ENCODE measurements at places on chromosomes 1 and 21.
A peak's percentile ranks its signal among the peaks of the same experiment; 100 is the strongest.

DNA sequence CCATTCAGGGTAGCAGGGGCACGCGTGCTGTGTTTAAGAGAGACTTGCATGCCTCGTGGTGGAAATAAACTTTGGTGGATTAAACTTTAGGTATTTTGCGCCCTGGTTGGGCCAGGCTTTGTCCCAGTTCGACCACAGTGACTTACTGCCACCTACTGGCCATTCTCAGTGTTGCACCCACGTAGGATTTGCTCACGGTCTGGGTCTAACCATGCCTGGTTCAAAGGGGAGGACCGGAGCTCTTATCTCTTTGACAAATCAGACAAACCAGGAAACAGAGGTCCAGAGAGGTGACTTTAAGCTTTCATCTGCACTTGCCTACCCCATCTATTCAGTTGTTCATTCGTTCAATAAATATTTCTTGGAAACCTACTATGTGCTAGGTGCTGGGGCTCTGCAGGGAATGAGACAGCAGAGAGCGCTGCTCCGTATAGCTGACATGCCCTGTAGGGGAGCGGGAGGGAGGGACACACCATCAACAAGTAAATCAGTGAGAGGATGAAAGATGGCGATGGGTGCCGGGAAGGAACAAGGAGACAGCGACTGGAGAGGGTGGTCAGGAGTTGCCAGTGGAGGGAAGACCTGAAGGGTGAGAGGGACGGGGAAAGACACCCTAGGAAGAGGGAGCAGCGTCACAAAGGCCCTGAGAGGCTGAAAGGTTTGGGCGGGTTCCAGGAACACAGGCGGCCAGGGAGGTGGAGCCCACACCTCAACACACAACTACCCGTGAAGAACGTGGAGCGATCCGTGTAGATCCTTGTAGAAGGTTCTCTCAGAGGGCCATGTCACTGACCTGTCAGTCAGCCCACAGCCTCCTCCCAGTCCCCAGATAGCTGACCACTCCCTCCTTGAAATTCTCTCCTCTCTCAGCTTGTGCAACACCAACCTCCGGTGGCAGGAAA is 27.2 kb upstream of the TINAGL1 start:
- DNase-seq, result peak; percentile 72

DNA sequence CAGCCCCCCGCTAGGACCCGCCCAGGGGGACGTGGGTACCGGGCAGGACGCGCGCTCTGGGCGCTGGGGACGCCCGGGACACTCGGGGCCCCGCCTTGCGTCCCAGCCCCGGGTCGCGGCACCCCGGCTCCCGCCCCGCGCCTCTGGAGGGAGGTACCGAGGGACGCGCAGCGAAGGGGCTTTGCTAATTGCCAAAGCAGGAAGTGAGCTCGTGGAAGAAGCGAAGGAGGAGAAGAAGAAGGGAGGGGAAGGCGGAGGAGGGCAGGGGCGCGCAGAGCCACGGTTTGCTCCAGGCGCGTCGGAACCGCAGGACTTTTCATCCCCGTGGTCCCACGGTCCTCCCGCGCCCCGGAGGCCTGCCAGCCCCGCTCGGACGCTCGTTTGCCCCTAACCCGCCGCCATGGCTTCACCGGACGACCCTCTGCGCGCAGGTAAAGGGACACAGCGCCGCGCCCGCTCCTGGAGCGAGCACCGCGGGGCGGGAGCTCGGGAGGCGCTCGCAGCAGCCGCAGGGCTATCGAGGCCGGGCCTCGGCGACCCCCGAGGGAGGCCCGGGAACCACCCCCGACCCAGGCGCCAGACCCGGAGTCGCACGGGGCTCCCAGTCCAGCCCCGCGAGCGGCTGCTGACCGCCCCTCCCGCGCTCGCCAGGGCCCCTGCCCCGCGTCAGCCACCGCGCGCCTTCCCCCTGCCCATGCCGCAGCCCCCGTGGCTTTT is 1.3 kb downstream of the EDARADD start:
- no peak for DNase-seq

DNA sequence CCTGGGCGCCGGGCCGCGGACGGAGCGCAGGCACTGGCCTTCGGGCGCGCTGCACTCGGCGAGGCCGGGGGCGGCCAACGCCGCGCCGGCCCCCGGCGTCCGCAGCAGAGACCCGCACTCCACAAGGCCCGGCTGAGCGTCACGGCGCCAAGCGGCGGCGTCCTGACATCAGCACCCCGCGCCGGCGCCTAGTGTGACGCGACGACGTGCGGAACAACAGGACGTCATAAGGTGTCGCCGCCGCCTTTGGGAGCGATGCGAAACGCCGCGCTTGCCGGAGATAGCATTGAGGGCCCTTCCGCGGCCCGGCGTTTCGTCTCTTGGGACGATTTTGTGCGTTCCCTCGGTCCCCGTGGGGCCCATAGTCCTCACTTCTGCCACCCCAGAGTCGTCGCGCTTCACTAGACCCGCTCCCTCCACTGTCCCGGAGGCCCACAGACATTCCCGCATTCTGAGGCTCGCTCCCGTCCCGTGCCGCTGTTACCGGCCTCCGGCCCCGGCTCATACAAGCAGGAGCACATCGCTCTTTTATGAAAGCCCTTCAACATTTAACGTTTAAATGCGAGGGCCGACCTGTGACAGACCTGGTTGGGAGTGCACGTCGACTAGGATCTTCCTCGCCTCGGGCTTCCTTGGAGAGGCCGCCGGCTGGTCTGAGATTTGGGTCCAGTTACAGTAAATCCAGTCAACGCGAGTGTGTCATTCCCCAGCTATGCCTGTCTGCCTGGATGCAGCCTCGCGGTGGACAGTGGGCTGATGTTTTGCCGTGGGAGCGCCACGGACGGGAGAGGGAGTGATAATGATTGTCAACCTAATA is at the start of gene SSU72:
SSU72 (minus strand) TSS at position 143 of the 817 bp plus-strand sequence. CDS start 306 bp downstream, outside the sequence.
- peak; percentile 79 for DNase-seq

DNA sequence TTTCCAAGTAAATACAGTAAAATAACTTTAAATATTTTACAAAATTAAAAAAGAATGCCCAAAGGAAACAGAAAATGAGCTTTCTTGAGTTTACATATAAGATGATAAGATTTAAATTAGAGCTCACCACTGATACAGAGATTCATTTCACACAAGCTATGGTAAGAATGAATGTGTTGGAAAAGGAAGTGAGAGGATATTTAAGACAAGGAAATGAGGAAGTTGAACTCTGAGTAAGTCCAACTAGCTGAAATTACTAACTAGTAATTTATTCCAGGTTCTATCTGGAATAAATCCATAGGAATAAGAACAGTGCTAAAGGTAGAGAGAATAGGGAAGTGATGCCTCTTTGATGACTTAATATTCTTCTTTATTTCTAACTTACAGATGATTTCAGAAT is 42.4 kb downstream of the FNBP1L start:
- no peak for DNase-seq

DNA sequence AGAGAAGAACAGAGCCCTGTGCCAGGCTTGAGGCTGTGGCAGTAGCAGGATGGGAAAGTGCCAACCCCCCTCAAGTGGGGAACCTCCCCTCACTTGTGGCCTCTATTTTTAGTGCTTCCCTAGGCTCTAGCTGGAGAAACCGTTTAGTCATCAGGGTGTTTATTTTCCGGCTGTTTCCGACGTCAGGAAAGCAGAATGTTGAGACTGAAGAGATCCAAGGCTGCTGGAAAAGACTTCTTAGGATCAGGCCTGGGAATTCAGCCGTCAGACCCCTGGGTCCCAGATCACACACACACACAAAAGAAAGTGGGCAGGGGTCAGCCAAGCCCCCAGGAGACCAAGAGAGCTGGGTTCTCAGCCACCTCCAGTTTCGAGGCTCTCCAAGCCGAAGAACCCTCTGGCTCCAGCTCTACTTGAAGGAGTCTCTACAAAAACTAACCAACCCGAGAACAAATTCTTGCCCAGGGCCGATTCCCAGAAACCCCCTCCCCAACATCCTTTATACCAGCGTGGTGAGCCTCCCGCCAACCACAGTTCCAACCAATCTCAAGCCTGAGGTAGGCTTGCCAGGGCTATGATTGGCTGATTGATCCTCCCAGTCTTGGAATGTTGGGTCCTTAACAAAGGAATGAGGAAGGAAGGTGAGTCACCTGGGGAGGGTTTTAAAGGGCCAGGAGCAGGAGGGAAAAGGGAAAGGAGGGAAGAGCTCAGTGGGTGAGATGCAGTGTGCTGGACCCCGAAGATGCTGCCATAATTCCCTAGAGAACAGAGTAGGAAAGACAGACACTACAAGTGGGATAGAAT is 2.5 kb upstream of the MEF2D start:
- no peak for DNase-seq

DNA sequence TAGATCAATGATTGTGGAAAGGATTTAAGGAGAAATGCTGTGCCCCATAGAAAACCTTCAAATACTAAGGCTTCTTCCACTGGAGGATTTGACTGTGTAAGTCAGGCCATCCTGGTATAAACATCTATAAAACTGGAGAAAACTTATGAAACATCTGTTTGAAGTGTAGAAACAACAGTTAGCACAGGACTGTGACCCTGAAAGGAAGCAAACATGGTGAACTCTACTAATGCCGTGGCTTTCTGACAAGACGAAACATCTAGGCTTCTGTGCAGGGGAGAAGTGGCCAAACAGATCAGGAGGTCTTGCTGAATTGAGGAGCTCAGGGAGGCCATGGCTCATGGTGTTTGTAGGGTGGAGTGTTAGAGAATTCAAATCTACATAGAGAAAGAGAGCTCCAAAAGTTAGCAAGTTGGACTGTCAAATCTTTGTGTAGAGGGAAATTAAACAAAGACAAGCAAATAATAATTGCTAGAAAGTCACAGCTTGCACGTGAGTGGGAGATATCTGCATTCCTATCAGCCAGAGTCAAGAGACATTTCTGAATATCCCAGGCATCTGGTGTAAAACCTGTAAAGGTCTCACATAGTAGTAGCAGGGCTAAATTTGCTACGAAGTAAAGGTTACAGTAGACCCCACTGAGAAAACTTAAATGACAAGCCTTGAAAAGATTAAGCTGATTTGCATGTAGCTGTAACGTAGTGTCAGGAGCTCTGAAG is 566.8 kb upstream of the B3GALT2 start:
- DNase-seq, result no peak

GRCh38 chr1:34988147-34988546 is 3.0 kb upstream of the TMEM35B start:
- no peak for DNase-seq

- DNase-seq, result no peak
Measured at GRCh38 chr21:39105341-39105765, 77.9 kb downstream of the PSMG1 start.

DNA sequence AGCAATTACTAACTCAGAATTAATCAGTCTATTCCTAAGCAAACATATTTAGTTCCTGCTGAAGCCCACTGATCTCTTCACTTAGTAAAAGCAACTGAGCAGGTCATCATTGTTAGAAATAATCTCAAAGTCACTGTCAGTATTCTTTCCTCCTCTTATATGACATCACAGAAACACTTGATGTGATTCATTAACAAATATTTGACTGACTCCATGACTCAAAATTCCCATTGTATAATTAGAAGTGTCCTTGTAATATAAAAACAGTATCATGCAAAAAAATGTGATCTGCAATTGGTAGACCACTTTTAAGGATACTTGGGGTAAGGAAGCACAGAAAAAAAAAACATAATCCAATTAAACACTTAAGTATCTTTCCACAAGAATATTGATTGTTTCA is 194.4 kb downstream of the DPYD start:
- no peak for DNase-seq

GRCh38 chr1:236524895-236525184 is 1.1 kb downstream of the LGALS8 start:
- DNase-seq, result no peak

DNA sequence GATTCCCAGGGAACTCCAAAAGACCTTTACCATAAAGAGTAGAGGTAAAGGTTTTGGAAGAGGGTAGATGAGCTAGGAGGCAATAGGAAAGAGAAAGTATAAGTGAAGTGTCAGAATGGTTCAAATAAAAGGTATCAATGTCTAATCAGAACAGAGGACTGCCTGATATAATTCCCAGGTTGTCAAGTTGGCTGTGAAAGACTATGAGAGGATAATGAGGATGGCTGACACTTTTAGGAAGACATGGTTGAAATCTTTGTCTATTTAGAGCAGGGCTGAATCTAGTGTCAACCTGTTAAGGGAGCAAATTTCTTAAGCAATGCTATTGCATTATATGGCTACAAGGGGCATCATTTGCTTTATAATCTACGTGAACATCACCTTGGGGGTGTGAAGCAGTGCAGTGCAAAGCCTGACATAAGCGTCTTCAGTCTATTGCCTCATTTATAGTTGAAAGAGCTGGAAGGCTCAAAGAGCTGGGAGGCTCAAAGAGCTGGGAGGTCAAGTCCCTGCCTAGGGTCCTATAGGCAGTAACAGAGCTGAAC is 308.3 kb upstream of the DEPDC1 start:
- DNase-seq, result no peak

DNA sequence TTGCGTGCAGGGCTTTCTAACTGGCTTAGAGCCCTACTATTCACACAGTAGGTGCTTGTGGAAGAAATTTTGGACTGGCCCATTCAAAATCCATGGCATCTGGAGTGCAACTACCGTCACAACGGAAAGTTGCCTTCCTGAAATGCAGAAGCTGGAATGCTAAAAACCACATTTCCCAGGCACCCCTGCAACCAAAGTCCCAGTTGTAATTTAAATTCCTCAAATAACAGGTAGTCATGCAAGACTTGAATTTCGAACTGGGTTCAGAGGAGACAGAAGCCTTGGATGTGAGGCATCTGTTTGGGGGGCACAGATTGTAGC is 186.7 kb downstream of the TOMM20 start:
- DNase-seq, result no peak

DNA sequence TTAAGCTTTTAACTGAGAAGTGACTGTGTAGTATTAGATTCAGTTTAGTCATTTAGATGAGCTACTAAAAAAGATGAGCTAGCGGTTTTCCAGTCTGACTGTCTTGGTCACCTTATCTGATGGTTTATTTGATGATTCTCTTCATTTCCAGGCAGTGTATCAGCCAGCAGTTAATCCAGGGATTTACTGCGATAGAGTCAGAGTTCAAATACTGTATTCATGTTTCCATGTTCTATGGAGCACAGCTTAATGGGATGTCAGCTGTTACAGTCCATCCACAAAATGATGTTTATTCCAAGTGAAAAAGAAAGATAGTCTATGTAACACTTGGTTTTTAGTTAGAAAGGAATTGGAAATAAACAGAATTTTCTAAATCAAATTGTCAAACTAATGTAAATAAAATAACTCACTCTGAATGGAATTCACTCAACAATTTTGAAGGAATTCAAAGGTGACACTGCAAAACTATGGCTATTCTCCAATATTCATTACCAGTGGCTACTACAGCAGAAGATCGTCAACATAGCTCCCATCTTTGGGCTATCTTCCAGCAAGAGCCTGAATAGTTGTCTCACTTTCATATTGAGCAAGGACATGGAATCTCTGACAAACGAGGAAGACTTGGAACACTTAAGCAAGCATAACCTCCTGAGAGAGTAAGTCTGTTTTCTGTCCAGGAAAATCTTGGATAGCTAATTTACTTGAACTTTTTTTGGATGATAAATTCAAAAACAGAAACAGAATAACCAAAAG is 54.6 kb upstream of the DPT start:
- DNase-seq, result no peak

DNA sequence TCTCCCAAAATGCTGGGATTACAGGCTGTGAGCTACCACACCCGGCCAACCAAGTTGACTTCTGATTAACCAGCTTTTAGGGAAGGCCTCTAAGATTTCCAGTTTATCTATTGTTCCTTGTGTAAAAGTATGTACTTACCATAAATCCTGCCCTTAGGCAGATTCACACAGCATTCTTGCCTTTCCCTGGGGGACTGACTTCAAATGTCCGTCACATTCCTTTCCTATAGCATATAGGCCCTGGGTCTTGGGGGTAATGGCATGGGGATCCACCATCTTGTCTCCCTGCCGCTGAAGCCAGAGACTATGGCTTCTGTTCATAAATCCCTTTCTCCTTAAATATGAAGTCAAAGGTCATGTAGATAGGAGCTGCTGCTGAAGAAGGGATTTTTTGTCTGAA is 872 bp upstream of the PINK1 start:
- no peak for DNase-seq

Measured in activated CD8-positive, alpha-beta memory T cell treated with anti-CD3 and anti-CD28 coated beads for 1 hour (primary cell).